Nasal cavity respiratory epithelium epithelial cell of viscerocranial mucosa (primary cell): ENCODE measurements at places on chromosomes 2 and 18. TPM values are rescaled to one million over a fixed set of nuclear protein-coding genes. Genes with fewer than 3 reads are reported as not detected.

Gene GLI2
- 0.07 TPM in 1 of 2 replicates, not detected in the other for total RNA-seq

Gene XDH
- total RNA-seq, result 8.2 and 16.9 TPM in 2 replicates

Gene RPRM
- total RNA-seq, result not detected in 2 replicates

Gene FBXO48
- total RNA-seq, result 0.68 and 1.00 TPM in 2 replicates

Gene DHRS9
- 8.8 and 15.0 TPM in 2 replicates for total RNA-seq

Gene PFN4
- 0.34 and 0.43 TPM in 2 replicates for total RNA-seq

Gene ALPG
- not detected in 2 replicates for total RNA-seq

Gene ZAP70
- total RNA-seq, result 0.07 TPM in 1 of 2 replicates, not detected in the other
